ENCODE measurements at places on chromosomes 5 and 9. TPM values are rescaled to one million over a fixed set of nuclear protein-coding genes. Genes with fewer than 3 reads are reported as not detected.

DNA sequence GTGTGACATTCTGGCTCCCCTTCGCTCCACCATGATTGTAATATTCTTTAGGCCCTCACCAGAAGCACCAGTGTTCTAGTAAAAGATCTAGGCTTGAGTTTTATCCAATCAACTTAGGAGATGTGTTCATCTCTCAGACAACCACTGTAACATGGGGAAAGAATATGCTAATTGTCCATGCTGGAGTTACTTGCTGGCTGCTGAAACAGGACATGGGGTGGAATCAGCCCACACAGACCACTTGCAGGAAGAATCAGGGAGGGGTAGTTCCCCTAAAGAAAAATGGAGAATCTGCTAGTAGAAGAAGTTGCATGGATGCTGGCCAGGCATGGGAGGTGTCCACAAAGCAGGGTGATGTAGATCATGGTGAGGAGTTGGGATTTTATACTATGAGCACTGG is 86.2 kb downstream of the FEM1C start:
- DNase-seq = no peak

- DNase-seq = no peak
These were observed 34.1 kb upstream of the SLC22A5 start for GRCh38 chr5:132335402-132335801.

The ADCY2 gene
- total RNA-seq = not detected

DNA sequence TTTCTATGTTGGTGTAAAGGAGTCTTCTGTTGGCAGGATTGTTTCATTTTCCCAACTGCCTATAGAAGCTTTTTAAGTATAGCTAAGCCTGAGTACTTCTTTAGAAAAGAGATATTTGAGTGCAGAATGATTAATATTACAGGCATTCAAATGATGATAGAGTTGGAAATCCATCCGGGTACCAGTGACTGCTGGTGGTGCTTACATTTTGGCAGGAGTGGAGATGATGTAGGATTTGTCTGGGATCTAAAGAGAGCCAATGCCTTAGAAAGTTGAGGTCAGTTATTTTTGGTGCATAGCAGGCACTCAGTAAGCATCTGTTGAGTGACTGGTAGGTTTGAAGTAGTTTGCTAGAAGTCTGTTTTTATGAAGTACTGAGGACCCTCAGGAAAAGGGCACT is 433.5 kb downstream of the DMAC1 start:
- DNase-seq = no peak

- DNase-seq = peak; percentile 57
These were observed 1.3 kb upstream of the IL3 start for GRCh38 chr5:132059043-132059695.

- no peak for DNase-seq
These were observed 124.3 kb upstream of the SLC12A2 start for GRCh38 chr5:127959152-127959764.

DNA sequence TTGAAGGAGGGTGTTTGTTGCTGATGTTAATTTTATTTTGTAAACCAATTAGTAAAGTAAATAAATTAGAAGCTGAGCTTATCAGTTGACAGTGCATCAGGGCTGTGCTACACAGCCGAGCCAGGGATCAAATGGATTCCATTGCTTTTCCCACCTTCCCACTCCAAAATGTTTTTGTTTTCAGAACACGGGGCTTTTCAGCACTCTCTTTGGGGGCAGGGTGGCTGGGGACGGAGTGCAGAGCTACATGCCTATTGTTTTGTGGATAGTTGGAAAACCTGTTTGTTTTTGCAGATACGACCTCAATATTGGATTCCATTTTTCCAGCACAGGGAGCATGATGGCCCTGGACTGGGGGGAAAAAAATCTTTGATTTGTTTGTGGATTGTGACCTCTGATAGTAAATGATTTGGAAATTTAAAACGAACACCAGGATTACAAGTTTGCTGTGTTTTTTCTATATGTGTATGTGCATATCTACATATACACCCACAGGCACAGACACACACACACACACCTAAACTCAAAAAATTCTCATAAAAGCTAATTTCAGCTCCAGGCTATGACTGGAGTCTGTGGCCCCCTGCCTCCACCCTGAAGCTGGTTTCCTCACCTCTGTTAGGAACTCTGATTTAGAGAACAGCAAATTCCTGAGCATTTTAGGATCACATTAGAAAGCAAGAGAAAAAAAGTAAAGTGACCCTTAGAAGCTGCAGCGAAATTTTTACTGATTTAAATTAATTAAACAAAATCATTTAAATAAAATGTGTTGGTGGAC is 371.7 kb upstream of the IRX2 start:
- DNase-seq = no peak

The GRIN3A gene
- not detected for total RNA-seq

GRCh38 chr5:321230-321725 is at the start of gene AHRR:
Gene AHRR, plus strand, starts transcription at chr5:321714. Its CDS starts 22,189 bp downstream, at chr5:343903.
- DNase-seq = peak; percentile 74

The CEL gene
- 2.1 TPM for total RNA-seq

The SLC35D2 gene
- 4.2 TPM for total RNA-seq

- no peak for DNase-seq
These were observed 14.5 kb downstream of the TNFSF15 start for GRCh38 chr9:114791312-114791711.

DNA sequence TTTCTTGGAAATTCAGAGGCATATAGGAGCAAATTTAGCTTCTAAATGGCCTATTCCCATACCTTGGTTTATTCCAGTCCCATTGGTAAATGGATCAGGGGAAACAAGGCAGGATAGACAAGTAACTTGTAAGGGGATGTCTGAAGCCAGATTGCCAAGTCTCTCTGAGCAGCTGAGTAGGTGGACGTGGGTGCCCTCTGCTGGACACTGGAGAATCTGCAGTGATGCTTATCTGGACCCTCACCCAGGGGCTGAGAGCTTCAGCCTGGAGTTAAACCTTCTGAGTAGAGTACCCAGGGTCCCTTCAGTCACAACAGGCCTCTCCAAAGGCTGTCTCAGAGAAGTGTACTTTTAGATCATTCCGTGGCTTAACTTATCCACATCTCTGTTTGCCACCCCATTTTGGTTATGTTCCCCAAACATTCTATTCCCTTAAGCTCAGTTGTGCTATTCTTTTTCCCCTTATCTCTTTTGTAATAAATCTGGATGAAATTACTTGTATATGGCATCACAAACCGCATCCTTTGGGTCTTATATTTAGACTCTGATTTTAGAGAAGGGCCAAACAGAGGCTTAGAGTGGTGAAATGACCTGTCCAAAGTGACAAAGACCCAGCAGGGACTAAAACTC is 218.3 kb upstream of the GLRA1 start:
- DNase-seq = peak; percentile 72

The FOXD4 gene
- 0.21 TPM for total RNA-seq

The PLAC8L1 gene
- 2.5 TPM for total RNA-seq

- DNase-seq = no peak
These were observed 297.5 kb upstream of the TNC start for GRCh38 chr9:115415450-115415849.

The SQSTM1 gene
- 218 TPM for total RNA-seq

DNA sequence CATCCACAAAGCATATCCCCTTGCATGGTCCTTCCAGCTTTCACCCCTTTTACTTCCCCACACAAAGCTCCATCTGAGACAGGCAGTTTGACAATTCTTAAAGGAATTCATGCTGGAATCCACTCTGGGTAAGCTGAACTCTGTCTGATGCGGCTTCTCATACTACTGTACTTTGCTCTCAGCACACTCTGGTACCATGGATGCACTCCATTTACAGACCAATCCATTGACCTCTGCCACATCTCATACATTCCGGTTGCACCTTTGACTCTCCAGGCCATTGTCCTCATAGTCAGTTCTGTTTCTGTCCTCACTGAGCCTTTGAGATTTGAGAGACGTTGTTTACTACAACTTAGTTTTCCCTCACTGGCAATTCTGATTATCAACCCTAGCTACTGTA is 12.2 kb downstream of the SPATA9 start:
- DNase-seq = no peak

GRCh38 chr5:95823738-95824609 is 1.4 kb upstream of the GLRX start:
- DNase-seq = peak; percentile 81

- no peak for DNase-seq
These were observed 58.3 kb upstream of the AKNA start for GRCh38 chr9:114446036-114446435.

- no peak for DNase-seq
These were observed 6.9 kb upstream of the OTP start for GRCh38 chr5:77645158-77645994.

The PRSS3 gene
- total RNA-seq = not detected

DNA sequence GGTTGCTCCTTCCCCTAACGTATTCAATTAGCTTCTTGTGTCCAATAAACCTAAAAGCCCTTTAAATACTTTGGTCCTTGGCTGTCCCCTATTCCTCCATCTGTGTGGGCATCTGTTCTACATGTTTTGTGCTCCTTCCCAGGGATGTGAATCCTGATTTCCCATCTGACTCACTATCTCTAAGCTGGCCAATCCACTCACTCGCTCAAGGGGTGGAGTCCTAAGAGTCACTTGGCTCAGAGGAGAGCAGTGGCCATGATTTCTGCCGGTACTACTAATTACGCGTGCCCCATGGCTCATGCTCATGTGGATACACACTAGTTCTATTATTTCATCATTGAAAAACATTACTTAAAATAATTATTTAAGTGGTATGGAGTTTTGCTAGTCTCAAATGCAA is 89.6 kb downstream of the TAF11L14 start:
- no peak for DNase-seq

- DNase-seq = peak; percentile 47
These were observed 3.1 kb upstream of the BARX1 start for GRCh38 chr9:93958121-93958818.

DNA sequence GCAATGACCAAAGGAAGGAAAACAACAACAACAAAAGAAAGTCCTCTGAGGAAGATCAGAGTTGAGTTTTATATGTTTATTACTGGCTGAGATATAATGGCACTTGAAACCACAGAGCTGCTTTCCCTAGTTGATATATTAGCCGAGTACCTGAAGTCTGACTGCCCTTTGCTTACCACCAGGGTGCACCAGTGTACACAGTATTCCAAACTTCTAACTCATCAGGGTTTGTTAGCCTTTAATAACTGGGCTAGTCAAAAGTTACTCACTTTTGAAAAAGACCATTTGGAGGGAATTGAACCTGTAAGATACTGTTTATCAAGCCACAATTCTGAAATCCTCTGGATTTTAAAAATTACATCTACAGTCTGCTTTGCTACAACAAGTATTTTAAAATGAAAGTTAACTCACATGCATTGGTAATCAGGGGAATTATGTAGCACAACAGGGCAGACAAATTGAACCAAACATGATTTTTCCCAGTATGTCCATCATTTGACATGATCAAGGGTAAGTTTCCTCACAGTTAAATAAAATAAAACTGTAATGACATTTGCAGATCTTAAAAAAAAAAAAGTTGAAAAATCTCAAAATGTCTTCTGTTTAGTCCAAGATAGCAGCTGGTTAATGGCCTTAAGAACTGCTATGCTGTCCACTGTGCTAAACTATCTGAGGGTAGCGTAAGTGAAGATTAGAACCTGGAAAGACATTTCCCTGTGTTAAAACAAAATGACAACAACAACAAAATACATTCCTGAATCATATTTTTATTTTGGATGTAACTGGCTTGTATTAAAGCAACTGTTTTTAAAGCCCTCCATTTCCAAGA is 57.3 kb upstream of the C6 start:
- DNase-seq = no peak

GRCh38 chr5:111237470-111237869 is 13.3 kb downstream of the CAMK4 start:
- no peak for DNase-seq

DNA sequence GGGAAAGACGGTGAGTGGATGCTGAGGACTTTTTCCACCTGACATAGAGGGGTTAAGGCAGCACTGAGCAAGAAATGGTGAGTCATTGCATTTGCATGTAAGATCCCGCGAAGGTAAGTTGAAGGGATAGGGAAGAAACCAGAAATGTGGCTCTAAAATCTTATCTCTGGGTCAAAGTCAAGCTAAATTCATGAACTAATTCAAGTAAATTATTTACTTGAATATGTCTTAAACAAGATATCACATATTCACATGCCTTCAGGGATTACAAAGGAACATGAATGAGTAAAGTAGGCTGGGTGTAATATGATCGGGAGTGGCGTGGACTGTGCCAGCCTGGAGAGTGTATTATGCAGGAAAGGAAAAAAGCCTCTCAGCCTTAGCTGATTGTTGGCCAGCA is 74.4 kb upstream of the EQTN start:
- DNase-seq = no peak
